ENCODE measurements at places on chromosomes 2 and 18. TPM values are rescaled to one million over a fixed set of nuclear protein-coding genes. Genes with fewer than 3 reads are reported as not detected.

The SCG2 gene
- total RNA-seq: not detected

The TUBB6 gene
- total RNA-seq: 10.9 TPM

The KCNE4 gene
- total RNA-seq: not detected

The EIF2AK2 gene
- 113 TPM for total RNA-seq

The REG1B gene
- total RNA-seq: not detected

The RUFY4 gene
- 0.55 TPM for total RNA-seq

The CCDC102B gene
- 1.7 TPM for total RNA-seq

The C2orf49 gene
- total RNA-seq: 19.6 TPM

The FIGN gene
- not detected for total RNA-seq

The LIMS3 gene
- 0.97 TPM for total RNA-seq

The ASB18 gene
- not detected for total RNA-seq

The CDCA7 gene
- 119 TPM for total RNA-seq

The CDK15 gene
- total RNA-seq: not detected

GRCh38 chr2:66017763-66018162, 417.2 kb upstream of the MEIS1 start:
- DNase-seq: no peak

DNA sequence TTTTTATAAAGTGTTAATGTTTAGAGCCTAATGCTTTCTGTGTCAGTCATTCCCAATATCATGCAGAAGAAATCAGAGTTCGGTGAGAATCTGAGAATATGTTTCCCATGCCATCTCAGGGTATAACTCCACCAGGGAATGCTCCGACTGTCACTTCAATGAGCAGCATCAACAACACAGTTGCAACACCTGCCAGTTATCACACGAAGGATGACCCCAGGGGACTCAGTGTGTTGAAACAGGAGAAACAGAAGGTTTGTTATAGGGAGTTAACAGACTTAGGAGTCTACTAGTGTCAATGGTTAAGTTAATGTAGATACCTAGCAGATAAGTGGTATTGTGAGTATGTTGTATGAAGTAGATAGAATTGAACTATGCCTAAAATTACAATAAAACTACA, 31.0 kb downstream of the VAPA start:
- DNase-seq: no peak

DNA sequence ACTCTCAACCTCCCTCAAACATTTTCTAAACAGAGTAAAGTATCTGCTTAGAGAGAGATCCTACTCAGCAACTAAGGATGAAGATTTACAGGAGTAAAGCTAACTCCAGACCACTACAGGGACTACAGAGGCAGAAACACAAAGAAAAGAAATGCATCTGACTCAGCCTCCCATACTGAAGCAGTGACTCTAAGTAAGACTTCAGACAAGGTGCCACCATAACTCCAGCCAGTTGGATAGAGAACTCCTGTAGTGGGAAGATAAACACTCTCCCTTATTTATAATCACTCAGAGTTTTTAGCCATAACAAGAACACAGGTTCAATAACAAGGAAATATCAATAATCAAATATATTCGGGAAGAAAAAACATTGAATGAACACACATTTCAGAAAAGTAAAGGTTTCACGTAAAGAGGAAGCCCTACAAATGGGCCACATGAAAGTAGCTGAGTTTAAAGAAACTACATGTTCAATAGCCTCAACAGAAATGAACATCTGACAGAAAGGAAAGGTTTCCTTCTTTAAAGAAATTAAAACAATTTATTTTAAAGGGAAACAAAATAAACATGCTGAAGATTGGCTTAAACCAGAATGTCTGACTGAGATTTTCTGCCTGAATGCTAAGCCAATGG, 519.9 kb downstream of the KCNJ3 start:
- no peak for DNase-seq

DNA sequence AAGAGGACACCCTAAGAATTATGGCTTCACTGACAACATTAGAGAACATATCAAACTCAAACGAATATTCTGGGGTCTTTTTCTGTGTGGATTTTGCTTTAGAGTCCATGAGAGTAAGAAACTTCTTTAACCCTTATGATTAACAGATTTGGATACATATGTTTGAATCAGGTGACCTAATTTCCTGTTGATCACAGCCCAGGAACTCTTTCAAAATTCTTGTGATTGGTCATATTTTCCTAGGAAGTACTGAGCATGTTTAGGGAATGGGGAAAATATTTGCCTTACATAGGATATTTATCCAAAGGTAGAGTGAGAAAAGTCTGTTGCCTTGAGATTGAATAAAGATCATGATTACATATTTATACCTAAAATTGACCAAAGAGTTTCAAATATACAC, 160.0 kb downstream of the KCNH7 start:
- no peak for DNase-seq

DNA sequence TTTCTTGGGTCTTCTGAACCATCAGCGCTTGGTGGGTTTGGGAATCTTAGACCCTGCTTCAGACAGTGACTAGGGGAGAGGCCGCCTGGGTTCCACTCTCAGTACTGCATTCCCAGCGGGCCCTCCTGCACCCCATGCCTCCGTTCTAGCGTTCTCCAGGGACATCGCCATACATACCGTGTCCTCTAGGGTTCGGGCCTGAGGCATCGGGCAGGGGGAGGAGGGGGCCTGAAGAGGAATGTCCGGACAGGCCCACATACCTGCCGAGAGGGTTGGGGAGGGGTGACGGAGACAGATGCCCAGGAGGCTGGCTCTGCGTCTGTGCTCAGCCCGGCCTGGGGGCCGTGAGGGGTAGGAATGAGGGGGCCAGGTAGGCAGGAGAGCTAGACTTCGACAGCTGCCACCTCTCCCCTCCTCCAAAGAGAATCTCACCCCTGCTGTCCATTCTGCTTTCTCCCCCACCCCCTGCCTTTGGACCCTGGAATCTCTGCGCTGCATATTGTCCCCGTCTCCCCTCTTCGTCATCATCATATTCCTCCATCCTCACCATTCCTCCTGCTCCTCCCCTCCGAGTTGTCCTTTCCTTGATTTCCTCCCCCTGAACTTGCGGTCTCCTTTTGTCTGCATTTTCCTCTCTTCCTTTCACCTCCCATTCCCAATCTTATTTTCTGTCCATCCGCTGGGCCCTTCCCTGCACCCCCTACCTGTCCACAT, 7.8 kb upstream of the WNT10A start:
- no peak for DNase-seq

DNA sequence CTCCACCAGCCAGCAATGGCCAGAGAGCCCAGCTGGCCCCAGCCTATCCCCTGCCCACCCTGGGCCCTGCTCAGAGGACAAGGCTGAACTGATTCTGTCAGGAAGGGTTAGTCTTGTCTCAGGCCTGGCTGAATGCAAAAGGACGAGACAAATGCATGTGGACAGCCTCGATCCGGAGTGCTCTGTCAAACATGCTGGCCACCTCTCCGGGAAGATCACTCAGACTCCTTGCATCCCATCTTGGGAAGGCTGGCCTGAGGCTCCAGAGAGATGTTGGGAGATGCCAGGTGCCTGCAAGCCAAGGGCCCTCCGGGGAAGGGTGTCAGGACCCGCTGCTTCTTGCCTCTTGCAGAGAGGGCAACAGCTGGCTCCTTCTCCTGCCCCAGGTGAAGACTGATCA, 20.2 kb upstream of the C1QL2 start:
- no peak for DNase-seq

DNA sequence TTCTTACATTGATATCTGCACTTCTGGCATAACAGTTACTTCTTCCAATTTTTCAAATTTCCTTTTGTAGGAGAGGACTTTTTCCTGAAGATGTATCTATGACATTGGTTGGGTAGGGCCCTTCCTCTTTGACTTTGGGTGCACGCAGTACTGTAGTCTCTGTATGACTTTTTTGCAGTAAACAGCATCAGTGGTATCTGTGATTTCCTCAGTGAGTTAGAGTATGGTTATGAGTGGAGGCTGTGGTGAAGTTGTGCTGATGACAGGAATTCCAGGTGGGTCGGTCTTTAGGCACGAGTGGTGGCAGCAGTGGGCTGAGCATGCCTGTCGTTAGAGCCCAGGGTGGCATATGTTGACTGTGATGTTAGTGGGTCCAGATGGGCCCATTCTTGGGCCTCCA, 17.6 kb downstream of the ACVR1C start:
- no peak for DNase-seq

- DNase-seq: no peak
Observed at GRCh38 chr2:66582987-66583880, 148.3 kb downstream of the MEIS1 start.

- no peak for DNase-seq
Observed at GRCh38 chr18:28559511-28559910, 382.6 kb upstream of the CDH2 start.

DNA sequence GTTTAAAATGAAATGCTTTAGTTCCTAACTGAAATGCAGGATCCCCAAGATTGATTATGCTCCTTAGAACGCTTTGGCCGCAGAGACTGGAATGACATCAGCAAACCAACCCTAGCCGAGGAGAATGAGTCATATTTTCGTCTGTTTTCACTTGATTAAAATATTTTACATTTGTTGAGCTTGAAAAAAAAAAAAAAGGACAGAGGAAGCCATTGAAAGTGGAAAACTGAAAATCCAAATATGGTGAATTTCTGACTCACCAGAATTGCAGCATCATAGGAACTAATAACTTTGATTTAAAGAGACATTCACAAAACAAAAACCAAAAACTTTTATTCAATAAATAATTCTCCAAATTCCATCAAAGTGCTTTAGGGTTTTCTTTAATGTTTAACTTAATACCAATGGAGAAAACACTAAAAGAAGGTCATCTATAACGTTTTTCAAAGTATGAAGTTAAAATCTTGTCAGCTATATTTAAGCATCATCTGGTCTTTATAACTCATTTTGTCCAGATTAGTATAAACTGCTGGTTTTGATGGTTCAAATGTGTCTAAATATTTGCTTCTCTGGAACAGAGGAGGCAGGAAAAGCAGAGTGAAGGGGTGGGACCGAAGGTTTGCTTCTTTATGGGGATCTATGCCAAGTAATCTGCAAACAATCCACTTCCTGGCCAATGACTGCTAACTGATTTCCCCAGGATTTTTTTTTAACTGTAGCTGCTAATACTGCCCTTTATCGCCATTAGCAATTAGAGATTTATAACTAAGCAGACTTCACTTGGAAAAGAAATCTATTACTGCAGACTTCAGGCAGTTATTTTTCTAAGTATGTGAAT, 30.9 kb upstream of the COL5A2 start:
- no peak for DNase-seq

- DNase-seq: peak; percentile 60
Observed at GRCh38 chr2:109335631-109336176, 206.7 kb downstream of the SH3RF3 start.

DNA sequence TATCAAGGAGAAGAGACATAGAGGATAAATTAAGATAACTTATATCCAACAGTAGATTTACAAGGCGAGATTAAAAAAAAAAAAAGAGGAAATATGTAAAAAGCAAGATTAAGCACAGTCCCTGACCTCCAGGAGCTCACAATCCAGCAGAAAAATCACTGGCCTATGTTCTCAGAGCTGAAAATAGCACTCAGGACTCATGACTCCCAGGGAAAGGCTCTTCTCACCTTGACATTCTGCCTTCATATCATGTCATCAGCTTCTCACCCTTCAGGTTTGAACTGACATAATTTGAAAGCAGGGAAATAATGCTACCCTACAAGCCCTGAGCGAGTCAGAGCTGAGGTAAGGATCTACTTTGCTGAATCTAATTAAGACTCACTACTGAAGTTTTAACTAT, 82.8 kb downstream of the L3MBTL4 start:
- DNase-seq: no peak

DNA sequence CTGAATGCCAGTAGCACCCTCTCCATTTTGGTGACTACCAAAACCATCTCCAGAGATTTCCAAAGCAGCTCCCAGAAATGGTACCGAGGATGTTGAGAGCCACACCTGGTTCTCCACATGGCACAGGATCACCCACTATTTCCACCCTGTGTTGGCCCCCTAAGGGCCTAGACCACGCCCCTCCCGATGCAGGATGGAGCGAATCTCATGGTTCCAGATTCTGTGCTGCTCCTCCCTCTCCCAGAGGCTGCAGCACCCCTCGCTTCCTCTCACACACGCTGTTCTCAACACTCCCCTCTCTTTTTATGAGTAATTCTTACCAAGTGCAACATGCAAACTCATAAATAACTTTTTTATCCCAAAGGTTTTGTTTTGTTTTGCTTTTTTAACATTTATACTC, 571.5 kb downstream of the STK39 start:
- no peak for DNase-seq

DNA sequence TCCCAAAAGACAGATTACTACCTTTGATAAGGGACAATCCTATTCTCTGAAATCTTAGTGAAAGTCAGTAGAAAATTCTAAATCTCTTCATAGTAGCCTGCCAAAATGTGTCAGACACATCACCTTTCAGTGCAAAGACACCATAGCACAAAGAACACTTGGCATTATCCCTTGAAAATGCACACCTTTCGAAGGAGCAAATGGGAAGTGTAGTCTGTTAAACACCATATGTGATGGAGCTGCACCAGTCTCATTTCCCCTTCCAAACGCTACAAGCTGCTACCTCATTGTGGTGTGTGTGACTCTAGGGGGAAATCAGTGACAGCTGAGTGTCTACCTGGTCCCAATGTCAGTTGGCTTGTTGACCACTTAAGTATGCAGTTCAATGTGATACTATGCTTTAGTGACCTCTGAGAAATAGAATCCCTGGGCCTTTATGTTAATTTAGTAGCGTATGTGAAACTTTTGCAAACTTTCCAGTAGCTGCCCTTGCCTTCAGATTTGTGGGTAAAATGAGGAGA, 551.7 kb downstream of the ARHGAP15 start:
- DNase-seq: no peak

GRCh38 chr2:60820416-60821132, 60.8 kb upstream of the REL start:
- DNase-seq: no peak

- no peak for DNase-seq
Observed at GRCh38 chr2:232857158-232857563, 12.9 kb upstream of the SNORC start.

DNA sequence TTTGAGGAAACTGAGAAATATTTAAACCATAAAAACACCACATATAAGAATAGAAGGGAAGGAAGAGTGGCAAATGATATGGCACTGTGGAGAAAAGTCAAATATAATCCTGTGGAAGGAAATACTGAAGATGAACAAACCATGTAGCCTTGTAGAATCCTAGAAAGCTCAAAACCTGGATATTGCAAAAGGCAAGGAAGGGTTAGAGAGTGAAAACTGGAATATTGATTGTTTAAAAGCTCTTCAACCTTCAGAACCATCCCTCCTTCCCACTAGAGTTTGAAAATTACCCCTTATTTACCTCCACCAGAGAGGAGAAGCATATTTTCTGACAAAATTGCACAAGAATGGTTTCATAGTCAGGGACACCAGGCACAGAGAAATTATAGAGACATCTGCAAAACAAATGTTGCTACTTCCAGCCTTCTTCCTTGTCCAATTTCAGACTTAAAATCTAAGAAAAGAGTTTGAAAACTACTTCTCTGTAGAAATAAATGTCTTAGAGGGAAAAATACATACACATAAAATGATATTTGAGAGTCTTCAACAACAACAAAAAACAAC, 48.0 kb downstream of the ANTXR1 start:
- no peak for DNase-seq

- no peak for DNase-seq
Observed at GRCh38 chr2:209662021-209662420, 109.6 kb upstream of the UNC80 start.

- DNase-seq: no peak
Observed at GRCh38 chr2:207038299-207038698, 99.0 kb downstream of the CPO start.

GRCh38 chr18:68604256-68604655, 110.7 kb downstream of the TMX3 start:
- no peak for DNase-seq

GRCh38 chr2:12097859-12098258, 351.4 kb downstream of the LPIN1 start:
- DNase-seq: no peak
